ENCODE measurements at places on chromosomes 4 and X. TPM values are rescaled to one million over a fixed set of nuclear protein-coding genes. Genes with fewer than 3 reads are reported as not detected.

BEND4 gene
- under 0.01 TPM for polyA plus RNA-seq

MAGEA10 gene
- not detected for polyA plus RNA-seq

UGT2A1 gene
- not detected for polyA plus RNA-seq

KIT gene
- polyA plus RNA-seq, result 0.51 TPM

TDO2 gene
- polyA plus RNA-seq, result 0.03 TPM

Data from heart right ventricle (tissue), 16 donors.